Right renal pelvis (tissue), 4 donors: ENCODE measurements at places on chromosomes 3 and 15. TPM values are rescaled to one million over a fixed set of nuclear protein-coding genes. Genes with fewer than 3 reads are reported as not detected.

- DNase-seq, result no peak
These were observed 1.0 kb upstream of the RNF7 start for GRCh38 chr3:141737093-141737492.

DNA sequence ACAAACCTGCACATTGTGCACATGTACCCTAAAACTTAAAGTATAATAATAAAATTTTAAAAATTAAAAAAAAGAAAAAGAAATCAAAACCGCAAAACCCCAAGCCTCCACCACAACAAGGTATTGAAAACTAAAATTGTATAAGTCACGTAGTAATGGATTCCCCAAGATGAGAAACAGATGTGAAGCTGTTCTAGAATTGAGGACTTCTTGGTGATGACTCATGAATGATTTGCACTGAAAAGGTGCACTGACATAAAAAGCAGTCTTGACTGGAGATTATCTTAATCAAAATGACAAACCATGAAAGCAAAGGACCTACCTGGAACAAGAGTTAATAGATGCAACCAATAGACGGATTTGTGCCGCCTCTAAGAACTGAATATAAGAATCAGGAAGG, 225.8 kb downstream of the MYRIP start:
- DNase-seq, result no peak

The GOLGA6L9 gene
- 8.7 TPM for polyA plus RNA-seq

The TRIM71 gene
- polyA plus RNA-seq, result 7.3 TPM

The SNURF gene
- polyA plus RNA-seq, result 57.2 TPM

The IL5RA gene
- 0.57 TPM for polyA plus RNA-seq
